ENCODE measurements at places on chromosomes 16 and 17.

GRCh38 chr16:2858245-2859025, 465 bp upstream of the PRSS22 start:
- DNase-seq, result no peak

DNA sequence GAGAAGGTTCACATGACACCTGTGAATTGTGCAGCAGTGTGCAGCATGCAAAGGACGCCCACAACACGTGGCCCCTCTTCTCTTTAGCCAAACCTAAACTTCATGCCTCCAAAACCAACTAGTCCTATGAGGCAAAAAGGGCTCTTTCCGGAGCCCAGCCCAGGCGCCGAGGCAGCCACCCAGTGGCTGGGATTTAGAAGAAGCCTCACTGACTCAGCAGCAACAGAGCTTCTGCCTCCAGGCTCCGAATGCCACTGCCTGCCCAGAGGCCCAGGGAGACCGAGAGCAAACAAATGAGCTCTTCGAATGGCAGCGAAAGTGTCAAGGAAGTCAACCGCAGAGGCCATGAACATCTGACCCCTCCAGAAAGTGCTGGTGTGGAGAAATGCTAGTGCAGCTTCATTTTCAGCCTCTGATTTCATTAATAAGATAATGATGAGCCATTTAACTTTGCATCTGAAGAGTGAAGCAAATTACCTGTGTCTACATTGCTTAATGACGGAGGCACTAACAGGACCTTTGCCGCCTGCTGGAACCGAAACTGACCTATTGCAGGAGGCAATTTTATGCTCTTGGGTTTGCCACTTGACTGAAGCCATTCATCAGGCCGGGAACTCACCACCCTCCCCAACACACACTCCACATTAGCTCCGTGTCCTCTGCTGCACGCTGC, 157.7 kb upstream of the RPL38 start:
- DNase-seq, result no peak

DNA sequence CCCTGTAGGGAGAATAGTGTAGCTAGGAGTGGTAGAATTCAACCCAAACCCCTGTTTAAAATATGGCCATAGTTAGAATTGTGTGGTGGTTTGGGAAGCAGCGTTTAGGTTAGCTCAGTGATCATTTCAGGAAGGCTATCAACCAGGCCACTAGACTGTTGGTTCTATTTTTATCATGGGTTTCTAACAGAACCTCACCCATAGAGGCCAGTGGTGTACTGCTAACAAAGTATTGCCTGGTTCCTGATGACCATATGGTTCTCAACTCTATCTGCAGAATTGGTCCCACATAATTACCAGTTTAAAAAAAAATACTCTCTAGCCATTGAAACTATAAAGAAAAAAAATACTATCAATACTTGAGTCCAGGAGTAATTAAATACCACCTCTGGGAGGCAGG, 70.5 kb upstream of the RASL10B start:
- DNase-seq, result no peak

- no peak for DNase-seq
Observed at GRCh38 chr16:17658881-17659280, 188.1 kb upstream of the XYLT1 start.

GRCh38 chr16:81755915-81756614, 23.0 kb upstream of the PLCG2 start:
- DNase-seq, result peak; percentile 93

DNA sequence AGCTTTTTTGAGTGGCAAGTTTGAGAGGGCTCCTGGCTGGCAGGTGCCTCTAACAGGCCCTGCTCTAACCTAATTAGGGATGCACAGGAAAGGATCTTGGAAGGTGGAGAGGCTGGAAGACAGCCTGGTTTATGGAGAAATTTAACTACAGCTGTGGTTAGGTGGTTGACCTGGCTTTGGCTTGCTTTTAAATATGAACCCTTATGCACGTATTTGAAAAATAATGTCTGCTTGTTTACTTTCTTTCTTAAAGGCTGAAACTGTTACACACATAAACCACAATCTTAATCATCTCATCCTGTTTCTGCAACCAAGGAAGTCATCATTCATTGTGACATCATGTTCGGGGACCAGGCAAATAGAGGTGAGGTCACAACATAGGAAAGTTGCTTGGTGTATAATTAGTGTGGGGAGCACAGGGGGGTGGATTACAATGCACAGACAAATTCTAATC, 23.1 kb upstream of the DHRS13 start:
- DNase-seq, result peak; percentile 66

DNA sequence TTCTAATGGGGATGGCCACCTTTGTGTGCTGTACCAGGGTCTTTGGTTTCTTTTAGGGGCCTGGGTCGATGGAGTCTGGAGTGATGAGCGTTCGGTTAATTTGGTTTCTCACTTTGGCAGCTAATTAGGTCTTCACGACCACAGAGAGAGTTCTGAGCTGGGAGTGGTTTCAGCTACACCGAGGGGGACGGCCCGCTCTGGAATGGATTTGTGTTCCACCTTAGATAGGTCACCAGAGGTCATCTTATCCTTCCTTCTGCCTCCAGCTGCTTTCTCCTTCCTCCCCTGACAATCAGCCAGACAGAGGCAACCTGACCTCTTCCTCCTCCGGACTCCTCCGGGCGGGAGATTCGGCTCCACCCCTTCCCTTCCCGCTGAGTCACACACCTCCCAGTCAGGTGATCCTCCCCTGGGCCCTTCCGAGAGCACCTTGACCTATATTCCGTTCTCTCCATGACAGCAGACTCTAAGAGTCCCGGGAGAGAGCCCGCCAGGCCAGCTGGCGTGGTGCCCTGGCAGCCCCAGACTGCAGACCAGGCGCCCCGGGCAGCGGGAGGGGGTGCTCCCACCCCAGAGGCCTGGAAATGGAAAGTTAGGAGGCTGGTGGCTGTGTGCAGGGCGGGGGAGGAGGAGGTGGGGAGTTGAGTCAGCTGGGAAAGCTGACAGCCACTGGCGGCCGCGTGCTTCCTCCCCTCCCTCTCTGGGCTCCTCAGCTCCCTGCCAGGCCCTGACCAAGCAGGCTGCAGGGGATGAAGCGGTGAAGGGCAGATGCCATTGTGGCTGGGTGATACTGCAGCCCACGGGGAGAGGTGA, 44.7 kb downstream of the CHD9 start:
- DNase-seq, result peak; percentile 85

GRCh38 chr16:75238132-75238852, 13.1 kb downstream of the BCAR1 start:
- DNase-seq, result no peak

- no peak for DNase-seq
Observed at GRCh38 chr16:26118575-26118974, 426.8 kb downstream of the HS3ST4 start.

GRCh38 chr16:69276148-69277115, 34.7 kb upstream of the VPS4A start:
- no peak for DNase-seq
